ENCODE measurements at places on chromosomes 16 and 17.

- no peak for DNase-seq
These were observed 12.7 kb downstream of the DNAAF8 start for GRCh38 chr16:4746991-4747574.

- DNase-seq, result no peak
These were observed 86.7 kb downstream of the USP31 start for GRCh38 chr16:23062524-23062923.

DNA sequence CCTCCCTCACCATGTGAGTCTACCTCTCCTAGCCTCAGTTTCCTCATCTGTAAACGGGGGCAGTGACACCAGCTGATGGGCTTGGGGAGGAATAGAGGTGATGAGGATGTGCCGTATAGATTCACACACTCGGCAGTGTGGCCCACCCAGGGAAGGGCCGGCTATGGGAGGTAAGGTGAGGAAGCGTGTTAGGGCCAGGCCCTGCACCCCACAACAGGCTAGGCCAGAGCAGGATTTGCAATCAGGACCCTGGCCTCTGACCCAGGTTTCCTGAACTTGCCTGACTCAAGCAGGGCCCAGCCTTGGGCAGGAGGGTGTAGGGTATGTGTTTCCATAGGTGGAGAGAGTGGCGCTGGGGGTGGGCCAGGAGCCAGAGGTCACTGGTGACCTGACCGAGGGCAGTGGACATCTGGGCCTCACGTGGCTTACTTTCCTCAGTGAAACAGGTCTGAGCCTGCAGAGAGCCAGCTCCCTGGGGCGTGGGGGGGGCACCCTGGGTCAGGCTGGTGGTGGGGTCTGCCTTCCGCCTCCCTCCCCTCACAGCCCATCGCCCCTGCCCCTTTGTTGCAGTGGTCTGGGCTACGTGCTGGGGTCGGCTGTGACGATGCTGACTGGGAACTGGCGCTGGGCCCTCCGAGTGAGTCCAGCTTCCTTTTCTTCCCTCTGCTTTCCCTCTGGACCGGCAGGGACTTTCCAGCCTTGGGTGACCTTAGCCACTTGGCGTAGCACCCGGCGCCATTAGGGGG, 12.8 kb downstream of the SPNS3 start:
- no peak for DNase-seq

DNA sequence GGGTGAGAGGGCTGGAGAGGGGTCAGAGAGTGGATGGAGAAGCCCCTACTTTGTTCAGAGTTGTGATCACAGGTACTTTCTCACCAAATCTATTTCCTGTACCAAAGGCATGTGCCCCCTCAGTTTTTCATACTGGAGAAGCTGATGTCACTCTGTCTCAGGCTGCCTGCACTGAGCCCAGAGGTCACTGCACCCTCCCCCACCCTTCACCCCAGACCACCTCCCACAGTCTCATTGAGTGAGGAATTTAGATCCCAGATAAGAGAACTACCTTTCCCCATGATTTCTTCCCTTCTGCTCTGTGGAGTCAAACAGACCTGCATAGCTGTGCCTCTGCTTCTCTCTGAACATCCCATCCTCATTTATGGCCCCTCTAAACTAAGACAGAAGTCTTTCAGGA, 140.0 kb upstream of the IRX6 start:
- DNase-seq, result no peak

DNA sequence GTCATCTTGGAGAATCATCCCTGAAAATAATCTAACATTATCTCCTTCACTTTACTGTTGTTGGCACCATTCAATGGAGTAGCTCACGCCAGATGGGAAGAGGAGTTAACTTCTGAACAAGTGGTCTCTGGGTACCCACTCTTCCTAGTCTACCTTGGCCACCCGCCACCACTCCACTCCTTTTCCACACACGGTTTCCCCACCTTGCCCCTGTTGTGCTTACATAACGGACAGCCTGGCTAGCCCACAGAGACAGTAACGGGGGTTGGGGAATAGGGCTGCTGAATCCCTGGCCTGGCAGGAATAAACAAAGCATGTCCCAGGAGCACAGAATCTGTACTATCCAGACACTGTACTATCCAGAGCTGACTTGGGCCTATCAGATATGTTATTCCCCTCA, 3.6 kb upstream of the MXRA7 start:
- no peak for DNase-seq

GRCh38 chr17:13410874-13411273, 190.9 kb downstream of the HS3ST3A1 start:
- no peak for DNase-seq

- no peak for DNase-seq
These were observed 168.6 kb upstream of the IRX3 start for GRCh38 chr16:54455030-54455725.

DNA sequence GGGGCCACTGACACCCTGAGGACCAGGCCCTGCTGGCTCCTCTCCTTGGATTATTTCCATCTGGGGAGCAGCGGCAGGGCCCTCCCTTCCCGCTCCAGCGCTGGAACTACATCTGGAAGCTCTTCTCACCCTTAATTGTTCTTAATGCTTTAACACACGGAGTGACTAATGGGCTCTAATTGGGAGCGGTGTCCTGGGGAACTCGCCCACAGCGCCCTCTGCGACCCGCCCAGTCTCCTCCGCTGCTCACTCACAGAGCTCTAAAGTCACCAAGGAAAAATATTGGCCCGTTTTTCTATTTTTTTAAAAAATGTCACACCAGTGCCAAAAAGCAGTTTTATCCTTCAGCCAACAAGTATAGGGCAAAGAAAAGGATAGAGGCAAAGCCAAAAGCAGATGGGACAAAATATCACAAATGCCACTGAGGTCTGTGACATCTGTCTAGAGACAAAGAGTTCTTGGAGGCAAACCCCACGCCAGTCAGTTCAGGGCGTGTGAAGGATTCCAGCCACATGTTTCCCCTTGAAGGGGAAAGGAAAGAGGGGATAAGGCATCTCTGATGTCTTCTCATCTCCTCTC, 134.7 kb downstream of the RBFOX3 start:
- no peak for DNase-seq

DNA sequence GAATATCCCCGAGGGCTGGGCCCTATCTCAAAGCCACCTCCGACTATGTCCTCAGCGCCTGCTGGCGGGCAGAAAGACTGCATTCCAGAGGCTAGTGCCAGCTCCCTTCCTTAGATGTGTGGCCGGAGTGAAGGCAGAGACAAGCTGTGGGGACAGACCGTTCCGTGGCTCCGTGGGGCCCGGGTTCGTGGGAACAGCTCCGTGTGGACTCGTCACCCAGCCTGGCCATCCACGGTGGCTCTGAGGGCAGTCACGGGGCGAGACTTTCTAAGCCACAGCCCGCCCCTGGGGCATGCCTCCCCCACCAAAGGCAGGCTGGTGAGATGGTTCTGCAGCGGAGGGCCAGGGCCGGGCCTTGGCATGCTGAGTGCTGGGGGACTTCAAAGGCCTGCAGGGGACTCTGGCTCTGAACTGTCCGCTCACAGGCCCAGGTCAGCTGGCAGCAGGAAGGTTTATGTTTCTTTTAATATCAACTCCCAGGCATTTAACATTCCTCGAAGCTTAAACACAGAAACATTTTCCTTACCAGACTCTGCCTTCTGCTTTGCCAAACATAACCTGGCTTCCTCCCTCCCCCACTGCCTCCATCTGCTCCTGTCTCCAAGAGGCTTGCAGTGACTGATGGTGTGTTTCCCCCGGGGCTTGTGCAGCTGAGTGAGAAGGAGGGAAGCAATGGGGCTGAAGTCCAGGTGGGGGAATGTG, 50.4 kb downstream of the TIMM22 start:
- DNase-seq, result no peak

GRCh38 chr17:43658900-43659299, 2.8 kb downstream of the MEOX1 start:
- DNase-seq, result no peak

DNA sequence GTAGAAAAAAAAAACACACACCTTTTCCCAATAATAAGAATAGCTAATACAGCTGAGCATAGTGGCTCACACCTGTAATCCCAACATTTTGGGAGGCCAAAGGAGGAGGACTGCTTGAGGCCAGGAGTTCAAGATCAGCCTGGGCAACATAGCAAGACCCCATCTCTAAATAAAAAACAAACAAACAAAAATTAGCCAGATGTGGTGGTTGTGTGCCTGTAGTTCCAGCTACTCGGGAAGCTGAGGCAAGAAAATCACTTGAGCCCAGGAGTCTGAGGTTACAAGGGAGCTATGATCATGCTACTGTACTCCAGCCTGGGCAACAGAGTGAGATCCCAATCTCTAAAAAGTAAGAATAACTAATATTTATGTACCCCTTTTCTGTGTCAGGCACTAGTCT, 42.8 kb upstream of the GFOD2 start:
- no peak for DNase-seq

Measured in activated CD4-positive, alpha-beta T cell treated with anti-CD3 and anti-CD28 coated beads for 4 hours (primary cell).